ENCODE measurements at places on chromosomes 7 and 10. TPM values are rescaled to one million over a fixed set of nuclear protein-coding genes. Genes with fewer than 3 reads are reported as not detected.

Gene PIK3CG
- under 0.01 TPM for total RNA-seq

Gene GPNMB
- total RNA-seq: 142 TPM

Gene IL6
- total RNA-seq: 23.1 TPM

Gene OPALIN
- total RNA-seq: not detected

Measured in tracheal epithelial cell (primary cell).